ENCODE measurements at places on chromosomes 3 and 15.

- no peak for DNase-seq
These were observed 47.6 kb downstream of the PSMD6 start for GRCh38 chr3:63975723-63976122.

- no peak for DNase-seq
These were observed 4.8 kb upstream of the PCSK6 start for GRCh38 chr15:101494251-101494796.

DNA sequence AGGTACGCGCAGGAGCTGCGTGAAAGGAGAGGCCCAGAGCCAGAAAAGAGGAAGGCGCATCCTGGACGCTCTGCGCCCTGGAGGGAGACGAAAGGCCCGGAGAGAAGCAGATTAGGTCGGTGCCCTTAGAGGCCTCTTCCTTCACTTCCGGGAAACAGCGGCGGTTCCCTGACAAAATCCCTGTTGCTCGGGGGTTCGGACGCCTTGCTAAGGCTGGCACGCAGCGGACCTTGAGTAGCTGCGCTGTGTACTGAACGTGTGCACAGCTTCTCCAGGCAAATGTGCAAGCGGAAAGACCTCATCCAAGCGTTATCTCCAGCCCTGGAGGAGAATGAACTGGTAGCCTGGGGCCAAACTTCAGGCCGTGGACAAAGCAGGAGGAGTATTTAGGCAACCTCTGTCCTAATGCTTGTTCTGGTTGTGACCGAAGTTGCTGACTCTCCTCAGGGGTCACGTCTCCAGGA is 3.0 kb upstream of the SOX14 start:
- no peak for DNase-seq

DNA sequence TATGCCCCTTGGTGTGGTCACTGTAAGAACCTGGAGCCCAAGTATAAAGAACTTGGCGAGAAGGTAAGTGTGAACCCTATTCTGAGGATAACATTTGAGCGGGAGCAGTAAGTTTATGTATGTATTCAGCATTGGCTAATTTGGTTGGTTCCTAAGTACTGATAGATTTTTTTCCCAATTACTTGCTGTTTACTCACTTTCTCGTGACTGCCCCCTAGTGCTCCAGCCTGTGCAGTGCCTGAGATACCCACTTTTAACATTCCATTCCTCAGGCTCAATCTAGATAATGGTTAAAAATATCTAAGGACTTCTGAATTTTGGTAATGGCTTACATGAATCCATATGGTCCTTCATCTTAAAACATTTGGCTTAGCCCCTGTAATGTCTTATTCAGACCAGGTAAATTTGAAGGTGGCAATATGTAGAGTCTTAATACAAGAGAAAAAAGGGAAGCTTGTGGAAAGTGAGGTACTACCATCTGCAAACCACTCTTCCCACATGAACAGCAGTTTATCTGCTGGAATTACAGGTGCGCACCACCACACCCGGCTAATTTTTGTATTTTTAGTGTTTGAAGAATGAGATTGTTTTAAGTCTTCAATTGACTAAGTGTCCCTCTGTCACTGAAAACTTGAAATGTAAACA is 7.1 kb downstream of the ELL3 start:
- no peak for DNase-seq

DNA sequence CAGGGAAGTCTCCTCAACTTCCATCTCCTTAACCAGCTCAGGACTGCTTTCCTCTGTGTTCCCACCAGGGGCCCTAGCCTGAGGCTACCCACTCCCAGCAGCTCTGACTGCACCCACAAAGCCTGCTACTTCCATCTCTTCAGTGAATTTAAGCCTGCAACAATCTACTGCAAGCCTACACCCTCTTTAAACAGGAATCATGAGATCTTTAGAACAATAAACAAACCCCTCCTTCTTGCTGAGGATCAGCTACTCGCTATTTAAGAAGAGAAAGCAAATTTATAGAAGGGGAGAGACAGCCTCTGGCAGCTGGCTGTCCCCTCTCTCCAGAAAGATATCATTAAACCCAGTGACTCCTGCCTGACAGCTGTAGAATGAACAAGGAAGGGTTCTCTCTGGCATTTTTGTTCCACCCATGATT is 51.9 kb downstream of the ARHGAP31 start:
- DNase-seq, result no peak

- DNase-seq, result no peak
These were observed 253.5 kb downstream of the CDIN1 start for GRCh38 chr15:36832774-36833463.

DNA sequence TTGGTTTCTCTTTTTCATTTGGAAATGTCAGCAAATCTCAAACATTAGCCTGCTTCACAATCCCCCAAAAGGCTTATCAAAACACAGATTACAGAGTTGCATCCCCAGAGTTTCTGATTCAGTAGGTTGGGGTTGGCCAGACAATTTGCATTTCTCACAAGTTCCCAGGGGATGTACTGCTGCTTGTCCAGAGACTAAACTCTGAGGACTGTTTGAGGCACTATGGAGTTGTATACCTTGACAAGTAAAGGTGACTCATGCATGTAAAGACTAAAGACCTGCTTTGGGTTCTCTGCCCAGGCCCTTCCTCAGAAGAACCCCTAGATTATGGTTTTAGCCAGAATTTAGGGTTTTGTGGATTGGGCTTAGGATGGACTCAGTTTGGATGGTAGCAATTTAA is 151.1 kb upstream of the ARHGEF26 start:
- no peak for DNase-seq

GRCh38 chr3:101461451-101461850 is 51.6 kb downstream of the SENP7 start:
- no peak for DNase-seq

- DNase-seq, result no peak
These were observed 34.4 kb upstream of the TNIK start for GRCh38 chr3:171494457-171495109.

Measured in activated CD4-positive, alpha-beta T cell treated with anti-CD3 and anti-CD28 coated beads, Interleukin-2, amount 50 U/mL, for 24 hours (primary cell).